ENCODE measurements at places on chromosomes 13 and 19.

DNA sequence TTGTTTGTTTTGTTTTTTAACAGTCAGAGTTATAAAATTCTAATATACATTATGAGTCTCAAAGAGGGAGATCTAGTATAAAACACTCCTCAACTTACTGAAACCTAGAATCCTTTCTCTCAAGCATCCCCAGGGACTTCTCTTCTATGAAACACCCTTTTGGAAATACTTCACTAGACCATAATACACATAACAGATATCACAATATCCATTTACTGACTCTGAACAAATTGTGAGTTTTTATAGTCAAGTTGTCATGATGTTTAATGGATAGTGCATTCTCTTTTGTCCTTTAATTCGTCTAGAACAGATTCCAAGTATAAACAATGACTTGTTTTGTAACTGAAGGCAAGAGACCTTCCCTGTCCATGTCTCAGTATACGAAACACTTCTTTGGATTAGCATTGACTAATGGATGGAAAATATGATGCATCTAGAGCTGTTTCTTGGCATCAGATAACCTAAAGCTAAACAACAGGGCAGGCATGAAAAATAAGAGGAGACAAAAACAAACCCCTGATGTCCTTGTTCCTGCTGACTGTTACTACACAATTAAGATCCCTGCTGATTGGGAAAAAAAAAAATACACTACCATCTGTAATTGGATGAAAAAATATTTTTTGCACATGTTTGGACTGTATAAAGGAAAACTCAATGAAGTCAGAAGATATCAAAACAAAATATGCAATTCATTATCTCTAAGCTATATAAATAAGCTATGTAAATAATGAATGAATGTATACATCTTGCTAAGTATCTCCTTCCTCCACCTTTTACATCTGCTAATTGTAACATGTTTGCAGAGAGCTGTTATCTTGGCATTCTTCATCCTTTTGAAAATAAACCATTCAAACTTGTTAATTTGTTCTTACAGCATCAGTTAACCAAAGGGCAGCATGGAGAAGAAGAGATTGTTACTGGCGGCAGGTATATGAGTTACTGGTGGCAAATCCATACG lies 214.2 kb downstream of the LACC1 start:
- no peak for ATAC-seq

GRCh38 chr13:61138857-61139256 lies 276.8 kb downstream of the PCDH20 start:
- no peak for ATAC-seq

DNA sequence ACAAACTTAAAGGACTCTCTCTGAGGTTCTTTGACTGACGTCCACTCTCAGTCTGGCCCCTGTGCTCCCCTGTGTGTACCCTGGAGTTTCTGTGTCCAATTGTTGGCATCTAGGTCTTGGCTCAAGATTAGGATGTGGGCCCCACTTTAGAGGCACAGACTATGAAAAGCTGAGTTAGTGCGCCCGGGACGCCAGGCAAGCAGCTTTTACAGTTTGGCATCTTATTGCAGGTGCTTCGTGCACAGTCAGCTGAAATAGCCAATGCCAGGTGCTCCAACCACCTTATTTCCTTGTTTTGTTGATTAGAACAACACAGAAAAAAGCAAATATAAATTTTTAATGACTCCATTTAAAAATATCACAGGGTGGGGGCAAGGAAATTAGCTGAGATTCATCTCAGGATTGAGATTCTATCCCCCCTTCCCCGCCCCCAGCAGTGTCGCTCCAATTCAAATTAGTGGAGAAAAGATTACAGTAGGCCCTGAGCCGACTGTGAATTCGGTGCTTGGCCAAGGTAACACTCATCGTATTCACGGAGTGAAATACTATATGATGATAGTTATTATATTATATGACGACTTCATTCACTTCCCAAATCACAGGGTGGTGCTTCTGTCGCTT lies 4.3 kb downstream of the SOX1 start:
- no peak for ATAC-seq

DNA sequence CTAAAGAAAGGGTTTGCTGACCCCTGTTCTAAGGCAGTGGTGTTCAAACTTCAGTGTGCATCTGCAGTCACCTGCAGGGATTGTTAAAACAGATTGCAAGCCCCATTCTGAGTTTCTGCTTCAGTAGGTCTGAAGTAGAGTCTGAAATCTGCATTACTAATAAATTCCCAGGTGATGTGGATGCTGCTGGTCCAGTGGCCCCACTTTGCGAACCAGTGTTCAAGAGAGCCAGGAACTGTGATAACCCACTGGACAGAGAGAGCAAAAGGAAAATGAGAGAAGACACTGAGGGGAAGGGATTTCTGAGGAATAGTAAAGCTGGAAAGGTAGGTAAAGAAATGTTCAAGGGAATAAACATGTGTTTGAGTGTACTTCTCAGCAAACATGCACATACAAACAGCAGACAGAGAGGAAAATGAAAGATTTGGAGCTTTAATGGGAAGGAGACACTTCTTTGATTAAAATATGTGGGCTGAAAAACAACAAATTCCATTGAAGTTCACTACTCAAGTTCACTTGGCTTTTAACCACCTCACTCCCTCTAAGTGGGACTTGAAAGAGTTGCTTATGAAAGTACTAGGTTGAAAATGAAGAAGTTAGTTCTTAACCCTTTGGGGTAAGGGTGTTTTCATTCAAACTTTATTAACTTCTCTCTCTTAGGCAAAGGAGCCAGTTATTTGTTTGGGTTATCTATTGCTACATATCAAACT lies 26.4 kb upstream of the FAM216B start:
- ATAC-seq, result no peak

DNA sequence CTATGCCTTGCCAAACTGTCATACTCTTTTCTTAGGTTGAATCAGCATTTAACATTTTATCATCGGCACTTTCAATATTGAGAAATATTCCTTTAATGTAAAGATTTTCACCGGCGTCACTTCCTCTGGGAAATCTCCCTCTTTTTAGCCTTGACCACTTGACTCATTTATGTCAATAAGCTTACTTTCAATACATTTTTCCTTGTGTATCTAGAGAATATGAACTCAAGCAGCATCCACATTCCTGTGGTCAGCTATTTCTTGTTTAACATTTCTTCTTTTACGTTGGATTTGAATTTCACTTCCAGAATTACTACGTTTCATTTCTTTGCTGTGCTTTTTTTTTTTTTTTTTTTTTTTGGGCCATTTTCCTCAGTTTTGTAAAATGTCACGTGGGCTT lies 271.2 kb upstream of the HTR2A start:
- ATAC-seq, result peak; percentile 80

DNA sequence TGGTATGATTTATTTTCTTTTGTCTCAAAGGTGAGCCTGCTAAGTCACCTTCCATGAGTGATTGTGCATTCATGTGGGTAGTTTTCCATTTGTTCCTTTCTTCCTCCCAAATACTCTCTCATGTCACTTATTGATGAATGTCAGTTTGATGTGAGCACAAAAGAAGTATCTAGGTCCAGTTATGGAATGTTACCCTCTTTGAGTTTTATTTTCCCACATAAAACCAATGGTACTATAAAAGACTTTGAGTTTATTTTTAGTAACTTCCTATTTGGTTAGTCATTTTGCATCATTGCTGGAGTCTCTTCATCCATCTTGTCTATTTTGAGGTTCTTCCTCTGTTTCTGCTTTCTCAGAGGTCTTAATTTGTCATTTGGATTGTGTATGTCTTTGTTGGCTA lies 321.3 kb downstream of the GPC6 start:
- no peak for ATAC-seq

- ATAC-seq, result no peak
Observed at GRCh38 chr13:105936816-105937215, 598.6 kb downstream of the EFNB2 start.

DNA sequence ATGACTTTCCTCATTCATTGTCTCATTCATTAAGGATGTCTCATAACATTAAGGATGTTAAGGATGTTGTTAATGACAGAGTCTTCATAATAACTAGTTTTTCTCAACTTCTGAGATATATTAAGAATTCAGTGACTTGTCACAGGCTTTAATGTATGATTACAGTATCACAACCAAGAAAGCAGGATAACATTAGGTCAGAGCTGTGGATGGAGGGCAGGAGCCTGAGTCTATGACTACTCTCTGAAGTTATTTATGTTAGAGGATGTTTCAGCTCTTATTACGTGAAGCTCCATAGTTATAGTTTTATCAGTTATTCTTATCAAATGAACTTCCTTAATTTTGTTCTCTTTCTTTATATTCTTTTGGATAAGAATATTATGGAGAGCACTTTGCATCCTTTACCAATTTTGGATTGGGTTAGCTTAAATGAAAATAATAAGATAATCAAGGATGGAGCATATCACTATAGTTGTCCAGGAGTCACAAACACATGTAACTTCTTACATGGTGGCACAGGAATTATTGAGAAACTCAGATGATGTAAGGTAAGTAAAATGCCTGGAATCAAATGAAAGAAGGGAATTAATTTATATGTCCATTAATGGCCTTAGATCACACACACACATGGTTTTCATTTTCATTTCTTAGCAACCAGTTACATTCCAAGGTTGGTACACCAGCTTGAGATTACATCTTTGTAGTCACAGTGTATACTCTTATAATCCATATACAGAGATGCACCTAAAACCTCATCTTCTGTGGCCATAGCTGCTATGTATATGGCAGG lies 57.0 kb downstream of the SLC10A2 start:
- ATAC-seq, result peak; percentile 48

- no peak for ATAC-seq
Observed at GRCh38 chr13:98233127-98233526, 56.1 kb upstream of the RNF113B start.

- ATAC-seq, result 0 out of 3 replicates have a peak, but pooled peaks have one; percentile 20
Observed at GRCh38 chr13:47647001-47647400, 354.1 kb downstream of the SUCLA2 start.

GRCh38 chr19:18832306-18833140 lies 764 bp downstream of the UPF1 start:
- ATAC-seq, result peak; percentile 65

GRCh38 chr13:71034018-71034417 lies 833.0 kb downstream of the DACH1 start:
- ATAC-seq, result no peak

DNA sequence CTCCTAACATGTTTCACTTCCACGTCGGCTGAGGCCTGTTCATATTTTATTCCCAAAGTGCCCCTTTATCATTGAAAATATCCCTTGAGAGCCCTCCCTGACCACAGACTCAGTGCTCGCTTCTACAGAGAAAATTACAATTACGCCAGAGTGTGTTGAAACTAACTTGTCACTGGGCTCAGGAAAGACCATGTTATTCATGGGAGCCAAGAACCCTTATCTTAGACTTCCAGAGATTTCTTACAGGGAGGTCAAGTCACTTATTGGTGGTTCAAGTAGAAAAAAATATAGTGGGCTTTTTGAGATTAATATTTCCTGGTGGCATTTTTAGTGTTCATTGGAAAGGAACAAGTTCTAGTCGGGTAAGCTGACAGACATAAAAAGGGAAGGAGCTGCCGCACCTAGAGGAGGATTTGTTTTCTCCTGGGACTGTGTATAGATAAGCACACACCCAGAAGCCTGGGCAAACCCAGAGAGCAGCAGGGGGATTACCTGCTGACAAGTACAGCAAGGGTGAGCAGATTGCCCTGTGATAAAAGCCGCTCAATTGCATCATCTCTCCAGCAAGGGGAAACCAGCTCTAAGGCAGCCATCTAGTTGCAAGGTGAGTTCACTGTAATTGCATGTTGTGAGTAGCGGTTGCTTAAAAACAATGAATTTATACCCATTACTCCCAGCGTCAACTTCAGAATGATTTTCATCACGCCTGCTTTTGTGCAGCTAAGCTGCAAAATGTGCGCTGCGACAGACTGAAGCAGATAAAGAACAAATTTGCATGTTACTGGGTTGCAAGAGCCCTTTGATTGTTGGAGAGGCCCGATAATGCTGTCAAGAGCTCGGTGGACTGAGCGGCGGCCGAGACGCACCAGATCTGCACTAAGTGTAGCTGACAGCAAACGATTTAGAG lies 46.2 kb downstream of the DCT start:
- ATAC-seq, result no peak

GRCh38 chr19:32819419-32820400 lies 49.9 kb downstream of the SLC7A9 start:
- ATAC-seq, result no peak
